Left lung (tissue), 14 donors: ENCODE measurements at places on chromosomes 2 and 18. TPM values are rescaled to one million over a fixed set of nuclear protein-coding genes. Genes with fewer than 3 reads are reported as not detected.

DNA sequence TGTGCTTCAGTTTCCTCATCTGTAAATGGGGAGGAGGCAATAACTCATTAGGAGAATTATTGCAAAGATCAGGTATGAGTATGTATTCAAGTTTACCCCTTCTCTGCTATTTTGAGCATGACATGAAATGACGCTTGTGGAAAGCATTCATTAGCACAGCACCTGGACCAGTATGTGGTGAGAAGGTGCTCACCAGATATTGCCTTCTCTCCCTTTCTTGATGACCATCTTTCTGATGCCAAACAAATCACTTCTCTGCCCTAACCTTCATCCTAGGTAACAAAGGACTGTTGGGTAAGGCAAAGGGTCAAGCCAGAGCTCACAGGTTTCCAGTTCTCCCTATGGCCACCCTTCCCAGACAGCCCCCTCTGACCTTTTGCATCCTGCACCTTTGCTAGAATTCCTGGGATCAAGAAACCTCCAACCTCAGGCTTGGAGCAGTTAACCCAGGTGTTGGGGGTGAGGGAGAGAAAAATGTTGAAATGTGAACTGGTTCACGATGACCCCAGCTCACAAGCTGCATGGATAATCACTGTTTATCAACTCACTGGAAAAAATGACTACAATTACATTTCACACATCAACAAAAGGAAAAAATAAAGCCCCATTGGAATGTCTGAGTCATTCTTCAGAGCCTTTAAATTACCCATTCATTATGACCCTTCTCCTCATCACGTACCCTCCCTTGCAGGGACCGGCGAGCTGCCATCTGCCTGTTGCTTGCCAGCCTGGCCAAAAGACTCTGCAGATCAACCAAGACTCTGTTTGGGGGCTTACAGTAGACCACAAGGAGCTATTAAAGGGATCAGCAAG, 41.6 kb downstream of the LBH start:
- no peaks in the 10 kb centered on the region for H3K36me3 ChIP-seq
- H3K4me3 ChIP-seq: no peak overlapping the region
- DNase-seq: no peak
- no peaks in the 10 kb centered on the region for H3K27me3 ChIP-seq
- peaks cover 4% of the 10 kb centered on the region for H3K4me1 ChIP-seq

The ARL5A gene
- total RNA-seq: 58.0 TPM

DNA sequence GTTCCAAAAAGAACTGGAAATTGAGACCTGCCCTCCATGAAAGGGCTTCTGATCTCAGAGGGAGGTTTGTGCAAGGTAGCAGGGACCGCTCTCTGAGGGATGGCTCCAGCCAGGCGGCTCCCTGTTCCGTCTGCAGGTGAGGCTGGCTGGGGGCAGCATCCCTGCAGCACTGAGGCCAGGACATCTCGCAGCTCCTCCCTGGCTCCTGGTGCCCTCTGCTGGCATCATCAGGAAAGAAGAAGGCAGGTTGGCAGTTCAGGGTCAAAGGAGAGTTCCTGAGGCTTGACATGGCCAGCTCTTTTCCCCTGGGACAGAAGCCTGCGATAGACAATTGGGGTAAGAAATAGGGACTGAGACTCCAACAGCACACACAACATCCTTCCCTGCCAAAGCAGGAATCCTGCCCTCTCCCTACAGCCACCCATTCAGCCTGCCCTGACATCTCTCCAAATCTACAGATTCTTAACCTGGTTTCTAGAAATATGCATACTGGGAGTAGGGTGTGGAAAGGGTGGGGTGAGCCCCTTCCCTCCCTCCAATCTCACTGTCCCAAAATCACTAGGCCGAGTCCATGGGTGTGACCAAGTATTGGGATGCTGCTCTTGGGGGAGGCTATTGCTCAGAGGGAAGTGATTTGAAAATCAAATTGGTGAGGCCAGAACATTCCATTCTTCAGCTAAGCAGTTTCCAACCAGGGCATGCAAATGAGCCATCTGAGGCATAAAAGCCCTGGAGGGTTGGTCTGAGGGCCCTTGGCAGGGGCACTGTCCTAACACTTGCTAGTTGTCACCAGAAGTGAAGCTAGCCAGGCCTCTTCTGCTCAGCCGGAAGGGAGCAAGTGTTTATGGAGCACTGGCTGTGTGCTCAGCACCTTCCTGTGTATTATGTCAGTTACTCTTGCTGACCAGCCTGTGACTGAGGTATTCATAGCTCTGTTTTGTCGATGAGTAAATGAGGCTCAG, 185.4 kb downstream of the TFCP2L1 start:
- no peaks in the 10 kb centered on the region for H3K4me1 ChIP-seq
- H3K27ac ChIP-seq: no peak overlapping the region
- no peak overlapping the region for H3K4me3 ChIP-seq
- no peaks in the 10 kb centered on the region for H3K36me3 ChIP-seq
- no peaks in the 10 kb centered on the region for H3K27me3 ChIP-seq

GRCh38 chr2:236748385-236748784, 178.8 kb downstream of the ACKR3 start:
- no peaks in the 10 kb centered on the region for H3K27me3 ChIP-seq
- H3K4me3 ChIP-seq: no peak overlapping the region
- no peaks in the 10 kb centered on the region for H3K36me3 ChIP-seq
- H3K4me1 ChIP-seq: peaks cover 36% of the 10 kb centered on the region
- no peak for DNase-seq
